ENCODE measurements at places on chromosomes 13 and 19. TPM values are rescaled to one million over a fixed set of nuclear protein-coding genes. Genes with fewer than 3 reads are reported as not detected.

GRCh38 chr19:45428384-45429231, 4.9 kb upstream of the ERCC1 start:
- DNase-seq = peak; percentile 91

GRCh38 chr13:114142640-114143490, 10.4 kb upstream of the RASA3 start:
- no peak for DNase-seq

The INSL3 gene
- not detected for total RNA-seq

GRCh38 chr13:24133021-24133795, 27.3 kb upstream of the SPATA13 start:
- DNase-seq = no peak

Data from right cardiac atrium (tissue), 5 donors.